ENCODE measurements at places on chromosomes 16 and 17.

DNA sequence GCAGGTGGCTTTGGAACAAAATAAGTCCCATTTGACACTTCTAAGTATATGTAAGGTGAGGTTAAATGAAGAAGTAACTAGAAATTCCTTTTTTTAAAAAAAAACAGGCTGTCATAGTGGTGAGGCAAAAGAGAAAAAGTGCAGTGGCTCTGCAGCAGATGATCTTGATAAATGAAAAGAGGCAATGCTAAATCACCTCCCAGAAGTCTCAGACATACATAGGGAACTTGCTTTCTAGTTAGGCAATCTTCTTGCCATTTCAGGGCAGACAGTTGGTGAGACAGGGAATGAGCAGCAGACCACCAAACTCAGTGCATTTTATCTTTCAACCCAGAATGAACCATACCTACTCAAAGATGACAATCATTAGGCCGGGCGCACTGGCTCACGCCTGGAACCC lies 90.8 kb downstream of the MYO1D start:
- no peak for DNase-seq

GRCh38 chr16:80803339-80804055 lies 901 bp downstream of the CDYL2 start:
- DNase-seq = peak; percentile 22

GRCh38 chr16:53152329-53152728 lies 97.5 kb downstream of the CHD9 start:
- no peak for DNase-seq

DNA sequence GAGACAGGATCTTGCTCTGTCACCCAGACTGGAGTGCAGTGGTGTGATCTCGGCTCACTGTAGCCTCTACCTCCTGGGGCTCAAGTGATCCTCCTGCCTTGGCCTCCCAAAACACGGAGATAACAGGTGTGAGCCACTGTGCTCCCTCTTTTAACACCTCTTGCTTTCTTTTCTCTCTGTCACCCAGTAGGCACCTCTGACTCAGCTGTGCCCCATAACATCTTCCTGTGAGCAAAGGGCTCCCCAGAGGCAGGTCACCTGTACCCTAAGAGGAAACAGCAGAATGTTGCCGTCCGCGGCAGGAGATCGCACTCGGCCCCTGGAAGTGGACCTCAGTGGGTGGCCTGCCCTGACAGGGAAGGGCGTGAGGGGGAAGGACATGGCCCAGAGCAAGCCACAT lies 918 bp upstream of the NLRC3 start:
- DNase-seq = no peak

DNA sequence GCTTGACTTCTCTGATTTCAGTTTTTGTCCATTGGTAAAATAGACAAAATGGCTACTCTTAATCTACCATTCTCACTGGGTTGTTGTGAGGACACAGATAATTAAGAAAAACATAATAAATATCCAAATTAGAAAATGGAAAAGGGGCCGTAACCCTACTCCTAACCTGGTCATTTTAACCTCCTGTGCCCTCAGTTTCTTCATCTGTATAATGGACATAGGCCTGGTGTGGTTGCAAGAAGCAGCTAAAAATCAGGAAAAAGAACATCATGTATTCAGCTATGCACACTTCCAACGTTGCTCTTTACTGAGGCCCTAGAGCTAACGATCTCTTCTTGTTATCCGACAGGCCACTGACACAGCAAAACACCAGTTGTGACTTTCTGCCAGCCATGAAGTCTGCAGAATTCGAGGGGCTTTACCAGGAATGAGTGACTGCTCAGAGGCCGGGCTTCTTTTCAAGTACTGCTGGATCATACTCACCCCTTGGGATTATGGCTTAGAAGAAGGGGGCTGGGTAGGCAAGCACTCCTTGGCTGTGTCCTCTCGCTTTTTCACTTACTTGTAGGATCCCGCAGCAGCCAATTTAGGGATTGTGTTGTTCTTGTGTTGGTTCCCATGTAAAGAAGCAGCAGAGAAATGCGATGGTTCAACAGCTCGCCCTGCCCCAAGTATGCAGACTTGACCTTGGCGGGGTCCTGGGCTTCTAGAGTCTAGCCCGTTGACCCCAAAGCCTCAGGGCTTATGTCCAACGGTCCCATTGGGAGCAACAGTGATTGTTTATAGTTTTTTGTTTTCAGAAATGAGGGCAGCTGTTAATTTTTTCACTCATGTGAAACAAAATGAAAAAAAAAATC lies 20.9 kb downstream of the LDAF1 start:
- DNase-seq = no peak

DNA sequence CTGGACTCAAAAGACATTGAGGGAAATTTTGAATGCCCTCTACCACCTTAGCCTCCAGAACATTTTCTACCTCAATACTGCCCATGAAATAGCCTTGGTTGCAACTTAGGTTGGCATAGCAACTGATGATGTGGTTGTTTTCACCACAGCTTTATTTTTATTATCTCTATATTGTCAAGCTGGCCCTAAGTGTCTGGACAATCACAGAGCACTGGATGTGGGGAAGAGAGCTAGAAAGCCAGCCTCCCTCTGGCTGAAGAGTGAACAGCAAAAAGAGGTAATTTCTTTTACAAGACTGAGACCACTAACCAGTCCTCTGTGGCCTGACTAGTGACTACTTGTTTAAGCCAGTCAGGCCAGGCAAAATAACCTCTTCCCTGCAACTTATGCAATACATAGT lies 159.6 kb downstream of the HS3ST2 start:
- DNase-seq = no peak

DNA sequence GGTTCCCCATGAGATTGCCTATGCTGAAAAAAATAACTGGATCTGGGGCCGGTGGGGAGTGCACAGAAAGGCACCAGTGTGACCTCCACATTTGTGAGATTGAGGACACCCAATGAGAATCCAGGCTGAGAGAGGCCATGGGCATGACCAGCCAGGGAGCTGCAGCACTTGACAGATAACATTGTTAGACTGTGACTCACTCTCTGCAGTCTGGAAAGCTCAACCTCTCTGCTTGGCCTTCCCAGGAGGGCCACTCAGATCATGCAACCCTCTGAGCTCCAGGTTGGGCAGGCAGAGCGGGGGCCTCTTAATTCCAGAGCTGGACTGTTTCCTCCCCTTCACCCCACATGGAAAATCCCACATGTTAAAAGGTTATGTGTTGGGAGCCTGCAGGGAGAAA lies 30.1 kb downstream of the FZD2 start:
- no peak for DNase-seq

DNA sequence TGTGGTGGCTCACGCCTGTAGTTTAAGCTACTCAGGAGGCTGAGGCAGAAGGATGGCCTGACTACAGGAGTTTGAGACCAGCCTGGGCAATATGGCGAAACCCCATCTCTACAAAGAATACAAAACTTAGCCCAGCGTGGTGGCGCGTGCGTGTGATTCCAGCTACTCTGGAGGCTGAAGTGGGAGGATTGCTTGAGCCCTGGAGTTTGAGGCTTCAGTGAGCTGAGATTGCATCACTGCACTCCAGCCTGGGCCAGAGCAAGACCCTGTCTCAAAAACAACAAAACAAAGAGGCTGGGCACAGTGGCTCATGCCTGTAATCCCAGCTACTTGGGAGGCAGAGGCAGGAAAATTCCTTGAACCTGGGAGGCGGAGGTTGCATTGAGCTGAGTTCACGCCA lies 7.0 kb upstream of the CSNK1D start:
- DNase-seq = no peak

GRCh38 chr16:49487746-49488145 lies 114.1 kb downstream of the C16orf78 start:
- no peak for DNase-seq

DNA sequence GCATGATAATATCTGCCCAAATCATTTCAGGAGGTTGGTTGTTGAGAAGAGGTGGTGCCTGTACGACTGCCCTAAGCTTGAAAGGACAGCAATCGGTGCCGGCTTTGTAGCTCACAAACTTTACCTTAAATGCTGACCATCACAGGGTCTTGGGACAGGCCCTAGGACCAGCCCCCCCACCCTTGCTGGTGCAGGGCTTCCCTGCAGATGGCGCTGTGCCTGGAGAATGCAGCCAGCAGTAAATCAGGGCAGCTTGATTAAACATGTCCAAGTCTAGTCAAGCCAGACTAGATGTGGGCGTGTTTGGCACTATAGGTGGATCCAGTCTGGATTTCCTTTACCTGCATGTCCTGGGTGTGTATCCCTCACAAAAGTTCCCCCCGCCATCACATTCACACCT lies 135.5 kb upstream of the CRHR1 start:
- DNase-seq = peak; percentile 65

GRCh38 chr16:88473666-88474534 lies 20.8 kb downstream of the ZFPM1 start:
- DNase-seq = no peak

- DNase-seq = peak; percentile 17
Measured at GRCh38 chr17:70295731-70296130, 126.4 kb downstream of the KCNJ2 start.

- no peak for DNase-seq
Measured at GRCh38 chr17:68704871-68705713, 103.9 kb upstream of the FAM20A start.

DNA sequence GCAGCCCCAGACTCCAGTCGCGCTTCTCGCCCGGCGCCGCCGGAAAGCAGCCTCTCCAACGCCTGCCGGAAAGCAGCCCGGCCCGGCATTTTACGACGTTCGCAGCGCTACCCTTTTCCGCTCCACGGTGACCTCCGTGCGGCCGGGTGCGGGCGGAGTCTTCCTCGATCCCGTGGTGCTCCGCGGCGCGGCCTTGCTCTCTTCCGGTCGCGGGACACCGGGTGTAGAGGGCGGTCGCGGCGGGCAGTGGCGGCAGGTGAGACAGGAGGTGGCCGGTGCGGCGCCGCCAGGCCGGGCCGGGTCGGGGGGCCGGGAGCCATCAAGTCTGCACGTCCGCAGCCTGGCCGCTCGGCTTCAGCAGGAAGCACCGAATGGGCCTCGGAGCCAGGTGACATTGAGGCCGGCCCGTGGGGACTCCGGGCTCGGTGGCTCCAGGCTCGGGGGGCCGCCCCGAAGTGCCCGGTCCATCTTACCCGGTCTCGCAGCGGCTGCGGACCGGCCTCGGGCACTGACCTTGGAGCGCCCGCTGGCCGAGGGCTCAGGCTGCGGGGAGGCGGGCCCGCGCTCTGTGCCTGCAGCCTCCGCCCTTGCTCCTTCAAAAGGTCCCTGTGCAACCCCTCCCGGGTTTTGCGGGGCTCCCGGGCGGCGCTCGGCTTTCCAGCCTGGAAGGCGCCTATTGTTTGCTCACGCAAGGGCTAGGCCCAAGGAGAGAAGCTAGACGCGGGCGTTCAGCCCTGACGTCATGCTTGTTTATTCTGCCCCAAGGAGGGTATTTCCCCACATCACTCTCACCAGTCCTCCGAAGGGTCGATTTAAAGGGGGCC lies at the start of the genes COX4I1 and EMC8:
COX4I1 (plus strand) TSS at position 199 of the 824 bp plus-strand sequence. CDS start 1,511 bp downstream, outside the sequence.
EMC8 (minus strand) TSS at position 48 of the 824 bp plus-strand sequence. CDS start 249 bp downstream, outside the sequence.
- peak; percentile 92 for DNase-seq

DNA sequence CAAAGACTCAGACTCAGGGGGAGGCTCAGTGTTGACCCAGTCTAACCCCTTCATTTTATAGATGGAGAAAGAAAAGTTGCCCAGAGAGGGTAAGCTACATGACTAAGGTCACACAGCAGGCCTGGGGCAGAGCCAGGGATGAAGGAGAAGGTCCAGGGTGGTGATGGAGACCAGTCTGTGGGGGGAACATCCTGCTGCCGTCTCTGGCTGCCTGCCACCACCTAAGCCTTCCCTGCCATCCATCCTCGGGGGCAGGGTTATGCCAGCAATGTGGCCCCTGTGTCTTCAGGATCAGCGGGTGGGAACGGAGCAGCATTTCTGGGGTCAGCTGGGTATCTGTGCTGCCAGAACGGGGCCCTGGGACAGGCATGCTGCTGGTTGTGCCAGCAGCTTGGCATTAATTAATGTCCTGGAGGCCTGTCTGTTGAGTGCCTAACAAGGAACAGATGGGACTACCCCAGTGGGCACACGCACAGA lies 5.5 kb downstream of the DOK4 start:
- peak; percentile 63 for DNase-seq

DNA sequence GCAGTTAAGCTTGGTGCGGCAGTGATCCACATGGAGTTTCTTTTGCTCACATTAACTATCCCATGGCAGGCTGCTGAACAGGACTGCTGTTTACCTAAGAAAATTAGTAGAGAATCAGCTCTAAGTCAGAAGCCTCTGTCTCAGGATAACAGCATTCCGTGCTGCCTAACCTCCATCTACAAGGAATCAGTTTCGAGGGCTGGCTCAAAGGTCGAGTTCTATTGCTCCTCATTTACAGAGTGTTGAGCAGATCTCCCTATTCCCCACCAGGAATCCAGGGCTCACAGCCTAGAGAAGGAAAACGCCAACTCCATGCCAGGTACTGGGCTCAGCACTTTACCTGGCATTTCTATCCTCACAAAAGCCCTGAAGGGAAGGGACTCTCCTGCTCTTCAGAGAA lies 9.9 kb downstream of the GINS2 start:
- DNase-seq = no peak

DNA sequence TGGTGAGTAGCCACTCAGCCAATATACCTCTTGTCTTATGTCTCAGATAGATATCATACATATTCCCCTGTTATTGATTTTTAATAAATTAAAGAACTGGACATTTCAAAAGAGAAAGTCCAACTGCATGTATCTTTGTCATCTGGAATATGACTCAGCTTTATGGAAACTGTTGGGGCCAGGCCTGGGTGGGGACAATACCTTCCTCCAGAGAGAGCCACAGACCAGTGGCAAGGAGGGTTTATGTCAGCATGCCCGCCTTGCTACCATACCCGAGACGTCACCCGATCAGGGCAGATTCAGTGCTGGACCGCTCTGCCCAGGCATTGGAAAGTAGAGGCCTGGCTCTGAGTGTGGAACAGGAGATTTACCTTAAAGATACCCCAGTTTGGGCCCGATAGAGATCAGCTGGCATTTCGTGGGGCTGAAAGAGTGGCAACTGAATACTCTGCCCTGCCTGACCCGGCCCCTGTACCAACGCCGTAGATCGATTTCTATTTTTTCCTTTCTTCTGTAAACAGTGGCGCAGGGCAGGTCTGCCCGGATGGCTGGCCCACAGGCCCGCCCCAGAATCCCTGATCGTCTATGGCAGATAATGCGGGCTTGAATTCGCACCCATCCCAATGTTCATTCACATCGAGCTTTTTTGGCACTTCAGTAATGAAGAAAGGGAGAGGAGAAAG lies 158.6 kb downstream of the SALL1 start:
- no peak for DNase-seq

GRCh38 chr16:22670044-22670536 lies 143.9 kb upstream of the HS3ST2 start:
- DNase-seq = no peak

GRCh38 chr16:11408216-11408615 lies 63.0 kb downstream of the RMI2 start:
- no peak for DNase-seq
